IPS-NIHi11 (cell line): ENCODE measurements at places on chromosomes 5 and 9.
A peak's percentile ranks its signal among the peaks of the same experiment; 100 is the strongest.

- no peak for DNase-seq
These were observed 78.8 kb downstream of the CSNK1A1 start for GRCh38 chr5:149472399-149472798.

GRCh38 chr5:157511651-157512644 is 51.9 kb downstream of the NIPAL4 start:
- peak; percentile 70 for DNase-seq

DNA sequence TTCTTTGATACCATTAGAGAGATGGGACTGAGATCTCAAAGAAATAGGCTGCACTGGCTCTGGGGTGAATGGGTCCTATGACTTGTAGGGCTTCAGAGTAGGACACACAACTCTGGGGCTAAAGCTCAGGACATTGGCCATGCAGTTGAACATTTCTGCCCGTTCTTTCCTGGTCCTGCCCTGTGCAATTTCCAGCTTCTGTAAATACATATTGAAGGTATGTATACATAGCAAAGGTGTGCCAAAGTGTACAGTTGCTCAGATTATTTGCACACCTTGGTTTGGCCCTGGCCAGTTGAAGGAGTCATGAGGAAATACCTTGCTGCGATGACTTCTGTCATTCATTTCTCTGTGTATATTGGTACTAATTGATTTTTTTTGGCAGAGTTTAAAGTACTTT is 52.8 kb upstream of the TAF11L2 start:
- no peak for DNase-seq

DNA sequence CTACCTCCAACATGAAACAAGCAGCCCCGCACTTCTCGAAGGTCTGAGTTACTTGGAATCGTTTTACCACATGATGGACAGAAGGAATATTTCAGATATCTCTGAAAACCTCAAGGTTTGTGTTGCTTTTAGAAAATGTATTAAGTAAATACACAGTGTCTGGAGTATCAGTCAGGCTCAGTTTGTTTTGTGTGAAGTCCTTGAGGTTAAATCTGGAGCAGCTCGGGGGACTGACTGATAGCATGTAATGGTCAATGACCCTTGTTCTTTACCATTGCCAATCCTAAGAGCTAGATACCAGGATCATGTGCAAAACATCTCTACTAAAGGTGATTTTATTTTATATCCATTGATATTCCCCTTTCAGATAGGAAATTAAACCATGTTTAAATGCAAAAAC is 26.9 kb upstream of the LNPEP start:
- no peak for DNase-seq

DNA sequence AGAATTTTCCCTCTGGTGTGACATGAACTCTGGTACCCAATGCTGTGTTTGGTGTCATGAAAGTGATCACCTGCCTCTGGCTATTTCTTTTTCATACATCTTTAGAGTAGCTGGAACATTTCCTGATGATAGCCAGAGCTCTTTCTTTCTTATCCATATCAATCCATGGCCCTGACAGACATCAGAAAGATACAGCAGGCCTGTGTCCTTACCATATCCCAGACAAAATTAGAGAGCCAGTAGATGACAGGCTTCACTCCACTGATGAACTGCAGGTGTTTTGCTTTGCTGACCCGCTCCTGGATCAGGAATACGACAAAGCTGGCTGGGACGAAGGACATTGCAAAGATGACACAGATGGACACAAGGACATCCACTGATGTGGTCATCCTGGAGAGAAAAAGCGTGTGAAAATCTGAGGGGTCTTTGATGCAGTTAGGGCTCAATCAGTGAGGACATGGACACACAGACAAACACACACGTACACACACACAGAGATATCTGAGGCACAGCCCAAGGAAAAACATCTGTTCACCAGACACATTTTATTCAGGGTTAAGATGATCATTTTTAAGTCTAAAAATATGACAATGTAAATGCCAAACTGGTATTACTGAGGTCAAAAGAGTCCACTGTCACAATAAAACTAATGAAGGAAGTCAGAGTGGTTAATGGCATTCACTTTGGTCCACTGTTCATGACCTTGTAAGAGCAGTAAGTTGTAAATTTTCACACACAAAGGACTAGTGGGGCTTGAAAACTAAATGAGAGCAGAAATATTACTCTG is 34.5 kb downstream of the NIPSNAP3B start:
- DNase-seq = no peak

DNA sequence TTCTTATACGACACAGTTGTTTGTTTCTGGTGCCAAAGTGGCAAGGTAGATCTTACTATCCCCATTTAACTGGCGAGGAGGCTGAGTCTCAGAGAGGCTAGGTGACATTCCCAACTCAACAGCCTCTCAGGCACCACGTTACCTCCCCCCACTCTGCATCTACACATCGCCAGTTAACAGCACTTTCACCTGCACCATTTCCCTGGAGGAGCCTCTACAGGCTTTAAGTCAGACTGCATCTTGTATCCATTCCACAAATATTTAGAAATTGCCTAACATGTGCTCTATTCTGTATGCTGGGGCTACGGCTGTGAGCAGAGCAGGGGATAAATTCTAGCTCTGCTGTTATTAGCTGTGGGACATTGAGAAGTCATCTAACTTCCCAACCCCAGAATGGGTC is 168.6 kb downstream of the INSYN2B start:
- DNase-seq = no peak

DNA sequence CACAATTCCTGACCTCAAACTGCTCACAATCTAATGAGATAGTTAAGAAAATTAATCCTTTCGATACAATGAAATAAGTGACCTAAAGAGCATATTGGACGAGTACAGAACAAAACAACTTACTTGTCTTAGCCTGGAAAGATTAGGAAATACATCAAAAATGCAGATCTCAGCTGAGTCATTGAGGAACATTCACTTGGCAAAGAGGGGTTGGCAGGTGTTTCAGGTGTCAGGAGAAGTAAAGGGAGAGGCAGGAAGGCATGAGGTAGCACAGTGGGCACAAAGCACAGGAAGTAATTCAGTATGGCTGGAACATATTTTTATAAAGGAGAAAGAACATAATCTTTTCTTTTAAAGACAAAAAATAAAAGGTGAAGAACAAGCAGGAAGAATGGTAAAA is 628.8 kb upstream of the RGMB start:
- no peak for DNase-seq

DNA sequence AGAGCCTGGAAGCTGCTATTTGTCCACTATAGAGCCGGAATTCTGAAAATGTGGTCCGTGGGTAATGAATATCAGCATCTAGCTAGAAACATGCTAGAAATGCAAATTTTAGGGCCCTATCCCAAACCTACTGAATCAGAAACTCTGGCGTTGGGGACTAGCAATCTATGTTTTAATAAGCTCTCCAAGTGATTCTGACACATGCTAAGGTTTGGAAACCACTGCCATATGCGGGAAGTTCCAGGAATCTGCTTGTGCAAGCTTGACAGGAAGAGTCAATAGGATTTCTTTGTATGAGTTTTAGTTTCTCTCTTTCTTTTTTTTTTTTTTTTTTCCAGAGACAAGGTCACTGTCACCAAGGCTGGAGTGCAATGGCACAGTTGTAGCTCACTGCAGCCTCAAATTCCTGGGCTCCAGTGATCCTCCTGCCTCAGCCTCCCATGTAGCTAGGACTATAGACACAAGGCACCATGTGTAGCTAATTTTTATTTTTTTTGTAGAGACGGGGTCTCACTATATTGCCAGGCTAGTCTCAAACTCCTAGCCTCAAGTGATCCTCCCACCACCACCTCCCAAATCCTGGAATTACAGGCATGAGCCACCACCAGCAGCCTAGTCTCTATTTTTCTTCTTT is 26.4 kb upstream of the CARNMT1 start:
- DNase-seq = no peak

DNA sequence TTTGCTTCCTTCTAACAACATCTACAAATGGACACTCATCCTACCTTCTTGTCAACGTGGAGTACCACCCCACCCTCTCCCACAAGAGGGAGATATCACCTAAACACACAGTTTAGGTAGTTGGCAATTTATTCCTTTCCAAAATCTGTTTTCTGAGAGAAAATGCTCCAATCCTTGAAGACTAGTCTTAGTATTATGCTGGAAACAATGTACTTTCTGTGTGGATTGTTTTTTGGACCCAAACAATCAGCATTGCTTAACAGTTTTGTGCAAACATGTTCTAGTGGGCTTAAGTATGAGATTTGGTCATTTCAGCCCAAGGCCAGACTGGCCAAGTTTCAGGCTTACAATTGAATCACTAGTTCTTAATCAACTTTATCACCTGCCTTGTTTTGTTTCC is 359.1 kb downstream of the ARHGEF28 start:
- DNase-seq = no peak

DNA sequence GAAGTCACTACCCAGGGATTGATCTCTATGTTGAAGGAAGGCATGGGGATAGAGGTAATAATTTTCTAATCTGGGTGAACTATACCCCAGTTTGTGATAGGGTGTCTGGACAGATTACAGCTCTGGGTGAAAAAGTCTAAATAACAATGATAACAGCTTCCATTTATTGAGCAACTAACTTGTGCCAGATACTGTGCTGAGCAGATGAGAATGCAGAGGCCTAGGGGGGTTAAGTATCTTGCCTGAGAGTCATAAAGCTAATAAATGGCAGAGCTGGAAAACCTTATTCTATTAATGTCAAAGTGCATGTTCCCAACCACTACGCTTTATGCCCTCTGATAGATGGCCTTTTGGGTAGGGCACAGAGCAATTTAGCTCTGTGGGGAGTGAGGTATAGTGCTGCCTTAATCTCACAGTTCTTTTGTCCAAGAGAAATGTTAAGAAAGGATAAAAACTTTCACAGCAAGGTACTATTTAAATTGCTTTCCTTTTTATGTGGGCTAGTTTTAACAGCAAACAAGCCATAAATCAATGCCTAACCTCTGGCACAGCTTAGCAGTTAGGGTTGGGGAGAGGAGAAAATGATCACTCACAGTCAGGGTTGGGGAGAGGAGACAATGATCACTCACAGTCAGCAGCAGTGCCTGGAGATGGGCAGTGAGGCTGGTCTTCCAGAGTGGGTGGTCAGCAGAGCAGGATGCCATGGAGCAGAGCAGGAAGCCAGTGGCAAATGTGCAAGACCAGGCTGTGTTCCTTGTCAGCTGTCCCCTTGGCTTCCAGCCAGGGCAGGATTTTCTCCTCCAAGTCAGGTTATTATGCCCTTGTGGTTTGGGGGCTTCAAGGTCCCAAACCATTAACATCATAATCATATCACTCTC is 187.0 kb downstream of the CARTPT start:
- no peak for DNase-seq

DNA sequence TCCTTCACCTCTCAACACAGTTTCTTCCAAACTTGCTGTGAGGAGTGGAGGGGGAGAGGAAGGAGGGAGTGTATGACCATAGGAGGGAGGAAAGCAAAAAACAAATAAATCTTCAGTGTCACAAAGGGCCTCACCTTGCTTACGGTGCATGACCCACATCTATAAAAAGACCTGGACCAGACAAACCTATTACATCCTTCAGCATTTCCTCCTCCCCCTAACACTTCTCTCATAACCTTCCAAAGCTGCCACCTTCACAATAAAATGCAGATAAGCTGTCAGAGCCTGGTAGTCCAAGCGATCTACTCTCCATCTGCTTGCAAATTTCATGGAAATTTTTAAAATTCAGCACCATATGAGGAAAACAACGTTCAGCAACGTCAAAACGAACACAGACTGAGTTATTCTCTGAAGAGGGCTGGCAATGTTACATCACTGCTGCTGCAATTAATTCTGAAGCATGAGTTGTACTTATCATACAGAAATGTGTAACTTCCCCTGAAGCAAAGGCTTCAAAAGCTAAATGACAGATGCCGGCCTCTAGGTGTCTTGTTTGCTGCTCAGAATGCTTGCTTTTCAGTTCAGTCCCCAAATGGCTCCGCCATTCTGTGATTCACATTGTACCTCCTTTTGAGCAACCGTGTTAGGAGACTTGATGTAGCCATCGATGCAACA is 62.9 kb downstream of the EFNA5 start:
- no peak for DNase-seq

DNA sequence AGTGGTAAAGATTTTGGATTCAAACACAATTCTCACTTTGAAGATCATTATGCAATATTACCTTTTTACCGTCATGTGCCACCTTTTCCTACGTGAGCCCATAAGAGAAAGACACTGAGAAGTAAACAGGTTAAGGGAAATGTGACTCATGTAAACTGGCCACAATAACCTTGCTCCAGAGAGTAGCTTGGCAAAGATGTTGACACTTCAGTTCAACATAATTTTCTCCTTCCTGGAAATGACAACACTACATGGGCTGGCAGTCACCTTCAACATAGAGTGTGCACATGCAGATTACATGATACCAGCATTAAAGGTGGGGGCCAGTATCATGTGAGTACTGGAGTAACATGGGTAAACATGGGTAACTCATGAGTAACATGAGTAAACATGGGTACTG is 141.9 kb downstream of the CDK5RAP2 start:
- no peak for DNase-seq

DNA sequence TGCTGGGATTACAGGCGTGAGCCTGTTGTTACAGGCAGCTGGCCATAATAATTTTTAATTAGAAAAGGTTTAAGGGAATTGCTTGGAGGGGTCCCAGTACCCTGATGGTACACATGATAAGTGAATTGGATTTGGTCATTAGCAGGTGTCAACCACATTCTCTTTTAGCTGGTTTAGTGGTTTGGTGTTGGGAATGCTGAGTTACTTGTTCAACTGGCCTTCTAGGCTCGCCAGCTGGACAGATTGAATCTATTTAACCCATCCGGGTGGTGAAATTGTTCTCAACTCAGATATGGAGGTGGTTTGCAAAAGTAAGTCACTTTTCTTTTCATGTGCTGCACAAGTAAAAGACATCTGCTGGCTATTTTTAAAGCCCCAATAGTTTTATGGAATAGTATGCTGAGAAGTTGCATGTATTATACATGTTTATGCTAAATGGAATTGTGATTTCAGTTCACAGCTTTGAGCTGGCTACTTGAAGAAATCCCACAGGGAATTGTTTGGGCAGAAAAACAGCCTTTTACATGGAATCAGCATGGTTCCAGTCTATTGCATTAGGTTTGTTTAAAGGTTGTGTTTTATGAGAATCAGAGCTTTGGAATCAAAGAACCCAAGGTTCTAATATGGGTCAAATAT is 149.8 kb upstream of the SLC28A3 start:
- DNase-seq = no peak

DNA sequence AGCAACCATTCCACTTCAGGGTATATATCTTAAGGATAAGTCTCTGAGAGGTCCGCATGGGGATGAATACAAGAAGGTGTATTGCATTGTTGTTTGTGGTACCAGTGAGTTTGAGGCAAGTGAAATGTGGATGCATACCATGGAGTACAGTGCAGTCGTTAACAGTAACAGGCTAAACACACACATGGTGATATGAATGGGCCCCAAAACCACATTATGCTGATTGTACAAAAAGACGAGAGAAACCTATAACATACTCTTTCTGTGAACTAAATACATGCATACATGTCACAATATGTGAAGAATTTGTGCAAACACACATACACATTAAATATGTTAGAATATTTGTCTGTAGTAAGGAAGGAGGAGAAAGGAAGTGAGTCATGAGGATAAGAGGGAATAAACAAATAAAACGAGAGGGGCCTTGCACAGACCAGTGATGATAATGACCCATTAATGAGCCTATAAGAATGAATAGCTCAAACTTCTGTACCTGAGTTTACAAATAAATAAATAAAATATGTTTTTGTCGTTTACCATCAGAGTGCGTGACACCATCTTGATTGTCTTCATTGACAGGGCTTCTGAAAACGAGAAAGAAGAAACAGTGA is 66.5 kb upstream of the RICTOR start:
- no peak for DNase-seq

GRCh38 chr5:155919126-155919525 is 407.8 kb upstream of the SGCD start:
- no peak for DNase-seq

GRCh38 chr9:129174102-129174723 is 3.8 kb downstream of the IER5L start:
- DNase-seq = peak; percentile 86
